ENCODE measurements at places on chromosomes 1 and 21.
A peak's percentile ranks its signal among the peaks of the same experiment; 100 is the strongest.

GRCh38 chr1:7554385-7555235 lies 216.5 kb upstream of the VAMP3 start:
- no peak for DNase-seq

GRCh38 chr1:15848143-15848928 lies 829 bp downstream of the SPEN start:
- DNase-seq: peak; percentile 60

DNA sequence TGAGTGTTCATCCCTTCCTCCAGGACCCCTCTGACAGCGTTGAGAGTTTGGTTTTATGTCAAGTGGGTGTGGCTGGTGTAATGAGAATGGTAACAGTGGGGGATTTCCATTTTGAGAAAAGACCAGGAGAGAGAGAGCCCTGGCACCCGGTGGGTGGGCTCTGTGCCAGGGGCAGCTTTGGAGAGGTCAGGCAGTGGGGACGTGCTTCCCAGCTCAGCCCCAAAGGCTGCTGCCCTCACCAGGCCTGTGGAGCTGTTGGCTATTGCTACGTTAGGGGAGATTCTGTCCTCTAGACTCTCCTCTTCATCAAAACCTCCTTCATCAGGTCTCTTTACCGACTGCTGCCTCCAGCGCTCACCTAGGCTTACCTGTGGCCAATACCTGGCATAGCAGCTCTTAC lies 176.3 kb downstream of the PTPRU start:
- no peak for DNase-seq

DNA sequence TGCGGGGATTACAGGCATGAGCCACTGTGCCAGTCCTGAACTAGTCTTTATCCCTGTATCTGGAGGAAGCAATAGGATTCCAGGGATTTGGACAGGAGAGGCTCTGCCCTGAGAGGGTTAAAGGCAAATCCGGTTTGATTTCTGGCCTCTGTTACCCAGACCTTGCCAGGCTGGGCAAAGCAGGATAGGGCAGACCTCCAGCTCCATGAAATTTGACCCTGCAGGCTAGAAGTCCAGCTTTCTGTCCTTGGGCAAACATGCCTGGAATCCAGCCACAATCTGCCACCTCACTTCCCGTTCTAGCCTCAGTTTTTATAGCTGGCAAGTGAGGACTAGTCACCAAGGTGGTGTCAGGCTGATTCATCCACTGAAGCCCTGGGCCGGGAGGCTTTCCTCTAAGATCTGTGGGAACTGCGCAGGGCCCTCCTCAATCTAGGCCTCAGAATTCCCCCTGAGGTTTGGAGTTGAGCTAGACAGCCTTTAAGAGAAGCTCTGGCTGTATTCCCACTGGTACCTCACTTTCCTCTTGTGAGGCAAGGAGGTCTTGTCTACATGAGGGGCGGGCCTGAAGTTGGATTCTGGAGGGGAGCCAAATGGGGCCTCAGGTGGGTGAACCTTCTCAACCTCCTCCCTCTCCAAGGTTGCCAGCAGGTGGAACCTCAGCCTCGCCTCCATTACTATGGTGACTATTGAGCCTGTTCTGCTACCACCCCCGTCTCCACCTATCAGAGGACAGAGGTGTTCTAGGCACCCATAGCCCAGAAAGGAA lies 7.0 kb upstream of the P3R3URF start:
- DNase-seq: no peak

- DNase-seq: no peak
These were observed 351.3 kb downstream of the RRAGC start for GRCh38 chr1:38508232-38508631.

DNA sequence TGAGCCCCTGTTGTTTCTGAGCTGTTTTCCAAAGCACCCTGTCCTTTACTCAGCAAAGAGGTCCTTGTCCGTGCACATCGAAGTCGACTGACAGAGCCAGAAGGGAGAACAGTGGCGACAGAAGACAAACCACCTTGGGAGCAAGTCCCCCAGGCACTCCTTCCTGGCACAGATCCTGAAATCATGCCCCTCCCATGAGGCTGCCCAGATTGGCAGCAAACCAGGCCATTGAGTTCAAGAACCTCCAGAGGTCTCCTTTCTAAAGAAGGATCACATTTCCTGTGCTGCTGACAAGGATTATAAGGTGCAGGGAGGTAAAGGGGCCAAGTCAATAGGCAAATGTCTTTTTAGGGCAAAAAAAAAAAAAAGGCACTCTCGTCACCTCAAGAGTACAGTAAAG lies 84.7 kb upstream of the HIVEP3 start:
- no peak for DNase-seq

- no peak for DNase-seq
These were observed 472.4 kb upstream of the PRMT6 start for GRCh38 chr1:106584107-106584506.

DNA sequence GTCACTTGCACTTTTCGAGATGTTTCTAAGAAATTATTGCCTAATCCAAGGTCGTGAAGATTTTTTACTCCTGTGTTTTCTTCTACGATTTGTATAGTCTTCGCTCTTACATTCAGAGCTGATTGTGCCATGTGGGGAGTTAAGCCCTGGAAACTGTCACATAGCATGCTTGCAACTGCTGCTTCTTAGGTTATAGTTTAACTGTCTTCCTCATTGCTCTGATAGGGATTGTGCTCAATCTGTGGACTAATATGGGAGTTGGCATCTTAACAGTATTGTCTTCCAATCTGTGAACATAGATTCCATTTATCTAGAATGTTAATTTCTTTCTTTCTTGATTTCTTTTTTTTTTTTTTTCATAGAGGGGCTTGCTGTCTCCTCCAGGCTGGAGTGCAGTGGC lies 34.8 kb upstream of the CAMTA1 start:
- no peak for DNase-seq

- DNase-seq: peak; percentile 53
These were observed 1.3 kb downstream of the KDM5B start for GRCh38 chr1:202806845-202807450.

- DNase-seq: no peak
These were observed 5.5 kb upstream of the RGS21 start for GRCh38 chr1:192311281-192311680.
